ENCODE measurements at places on chromosomes 4 and X.

DNA sequence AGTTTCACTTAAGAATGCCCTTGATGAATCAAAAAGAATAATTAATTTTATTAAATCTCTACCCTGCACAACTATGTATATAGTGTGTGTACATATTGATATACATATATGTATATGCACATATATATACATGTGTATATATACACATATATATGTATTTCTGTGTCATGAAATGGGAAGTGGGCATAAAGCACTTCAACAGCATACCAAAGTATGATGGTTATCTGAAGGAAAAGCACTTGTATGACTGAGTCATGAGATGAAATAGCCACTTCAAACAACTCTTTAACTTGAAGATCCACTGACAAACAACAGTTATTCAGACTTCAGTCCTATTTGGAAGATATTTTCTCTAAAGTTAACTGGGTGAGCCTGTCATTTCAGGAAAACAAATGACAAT, 16.3 kb downstream of the RNF128 start:
- DNase-seq = no peak

DNA sequence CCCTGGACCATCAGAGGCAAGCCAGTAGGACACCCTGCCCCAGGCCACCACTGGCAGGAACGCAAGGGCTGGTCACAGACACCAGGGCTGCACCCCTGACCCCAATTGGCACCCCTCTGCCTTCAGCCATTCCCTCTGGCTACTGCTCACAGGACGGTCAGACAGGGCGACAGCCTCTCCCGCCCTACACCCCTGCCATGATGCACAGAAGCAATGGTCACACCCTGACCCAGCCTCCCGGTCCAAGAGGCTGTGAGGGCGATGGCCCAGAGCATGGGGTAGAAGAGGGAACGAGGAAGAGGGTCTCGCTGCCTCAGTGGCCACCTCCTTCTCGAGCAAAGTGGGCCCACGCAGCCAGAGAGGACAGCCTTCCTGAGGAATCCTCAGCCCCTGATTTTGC, 143.5 kb downstream of the SOWAHB start:
- no peak for DNase-seq

DNA sequence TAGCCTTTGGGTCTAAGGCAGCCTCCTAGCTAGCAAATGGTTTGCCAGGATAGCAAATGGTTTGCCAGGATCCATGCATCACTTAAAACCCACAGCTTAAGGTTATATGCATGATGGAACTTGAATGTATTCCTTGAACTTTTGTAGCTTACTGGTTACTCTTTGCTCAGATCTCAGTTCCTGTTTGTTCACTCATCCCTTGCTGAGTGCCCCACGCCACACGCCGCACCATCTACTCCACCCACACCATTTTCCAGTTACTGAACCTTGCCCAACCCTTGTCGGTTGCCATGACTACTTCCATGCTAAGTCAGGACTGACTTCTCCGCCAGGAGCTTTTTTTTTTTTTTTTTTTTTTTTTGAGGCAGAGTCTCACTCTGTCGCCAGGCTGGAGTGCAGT, 29.5 kb upstream of the XIAP start:
- peak; percentile 5 for DNase-seq

DNA sequence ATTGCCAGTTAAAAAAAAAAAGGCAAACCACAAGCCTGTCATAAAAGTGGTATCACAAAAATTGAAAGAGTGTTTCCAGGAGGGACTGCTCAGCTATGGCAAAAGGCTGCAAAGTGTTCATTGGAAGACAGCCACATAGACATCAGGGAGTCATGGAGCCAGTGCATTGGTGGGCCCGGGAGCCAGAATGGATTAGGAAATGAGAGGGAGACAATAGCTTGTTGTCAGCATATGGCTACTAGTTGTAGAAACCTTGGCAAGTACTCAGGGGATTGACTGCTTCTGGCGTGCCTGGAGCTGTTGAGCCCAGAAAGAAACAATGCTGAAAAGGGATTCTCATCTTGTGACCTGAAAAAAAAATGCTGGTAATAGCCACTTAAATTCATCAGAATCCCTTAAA, 5.0 kb downstream of the GAR1 start:
- DNase-seq = peak; percentile 11

- no peak for DNase-seq
Measured at GRCh38 chr4:98242538-98242937, 18.6 kb upstream of the RAP1GDS1 start.

DNA sequence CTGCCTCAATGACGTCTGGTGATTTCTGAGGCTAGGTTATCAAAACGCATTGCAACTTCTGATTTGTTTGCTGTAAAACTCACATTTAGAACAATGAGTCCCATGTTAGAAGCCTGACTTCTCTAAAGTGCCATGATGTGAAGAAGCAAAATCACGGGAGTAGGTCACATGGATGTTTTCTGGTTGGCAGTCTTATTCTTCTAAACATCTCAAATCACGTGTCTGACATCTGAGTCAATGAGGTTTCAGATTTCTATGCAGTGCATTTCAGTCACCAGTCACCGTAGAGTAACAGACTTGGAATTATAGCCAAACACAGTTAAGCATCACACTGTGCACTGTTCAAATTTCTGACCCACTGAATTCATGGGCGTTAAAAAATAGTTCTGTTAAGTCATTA, 482.1 kb downstream of the TMA16 start:
- no peak for DNase-seq

DNA sequence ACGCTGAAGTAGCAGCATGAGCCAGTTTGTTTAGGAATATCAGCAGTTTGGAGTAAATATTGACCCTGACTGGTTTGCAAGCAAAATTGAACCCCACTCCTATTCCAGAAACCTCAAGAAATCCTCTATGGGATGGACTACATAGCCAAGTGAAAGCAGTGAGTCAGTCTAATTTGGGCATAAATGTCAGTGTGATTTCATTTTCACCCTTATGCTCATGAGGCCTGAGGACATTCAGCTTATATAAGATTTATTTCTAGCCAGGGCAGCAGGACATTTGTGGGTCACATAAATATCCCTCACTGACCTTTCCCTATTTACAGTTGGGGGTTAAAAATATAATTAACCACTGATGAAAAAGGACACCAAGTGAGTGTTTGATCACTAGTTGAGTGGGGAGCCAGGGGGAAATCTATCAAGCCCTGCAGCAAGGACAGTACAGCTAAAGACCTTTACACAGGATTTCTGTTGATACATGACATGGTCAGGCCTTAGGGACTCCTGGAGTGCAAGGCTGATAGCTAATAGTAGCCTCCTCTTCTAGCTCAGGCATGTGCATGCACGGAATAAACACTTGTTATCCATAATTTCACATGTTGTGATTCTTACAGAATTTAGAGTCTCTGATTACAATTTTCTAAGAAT, 996.9 kb upstream of the GRIA3 start:
- no peak for DNase-seq

- no peak for DNase-seq
Measured at GRCh38 chrX:110698696-110699095, 96.9 kb downstream of the CHRDL1 start.

GRCh38 chrX:118474586-118474985, 21.0 kb upstream of the DOCK11 start:
- DNase-seq = no peak

- no peak for DNase-seq
Measured at GRCh38 chrX:790041-790506, 159.5 kb downstream of the SHOX start.

GRCh38 chr4:124937993-124938392, 225.5 kb upstream of the ANKRD50 start:
- DNase-seq = no peak

DNA sequence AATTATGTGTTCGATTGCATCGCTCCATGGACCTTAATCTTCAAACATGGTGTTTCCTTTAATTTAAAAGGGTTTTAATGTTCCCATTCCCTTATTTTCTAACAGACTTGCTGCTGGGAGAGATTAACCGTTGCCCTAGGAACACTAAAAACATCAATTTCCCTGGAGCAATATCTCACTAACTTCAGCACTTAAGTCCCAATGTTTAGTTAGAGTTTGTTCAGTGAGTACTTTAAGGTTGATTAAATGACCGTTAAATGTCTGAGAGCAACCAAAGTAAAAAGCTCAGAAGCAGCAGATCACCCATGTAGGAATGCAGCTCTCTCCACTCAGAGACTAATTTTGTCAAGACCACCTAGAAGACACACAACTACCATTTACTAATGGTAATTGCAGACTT, 111.2 kb upstream of the PDE5A start:
- no peak for DNase-seq

DNA sequence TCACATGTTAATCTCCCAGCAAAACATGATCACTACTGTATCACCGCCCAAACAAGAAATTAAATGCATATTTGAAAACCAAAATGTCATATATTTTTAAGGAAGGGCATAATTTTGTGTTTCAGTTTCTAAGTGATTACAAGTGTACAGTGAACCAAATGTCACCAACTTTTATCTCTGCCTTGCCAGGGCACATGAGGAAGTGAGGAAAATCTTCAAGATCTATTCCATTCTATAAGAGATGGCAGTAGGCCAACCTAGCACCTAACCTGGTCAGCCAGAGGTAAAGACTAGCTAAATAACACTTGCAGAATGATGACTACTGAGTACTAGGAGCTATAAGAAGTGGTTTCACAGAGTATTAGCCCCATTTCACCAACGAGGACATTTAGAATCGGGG, 107.2 kb downstream of the ATP11C start:
- no peak for DNase-seq

DNA sequence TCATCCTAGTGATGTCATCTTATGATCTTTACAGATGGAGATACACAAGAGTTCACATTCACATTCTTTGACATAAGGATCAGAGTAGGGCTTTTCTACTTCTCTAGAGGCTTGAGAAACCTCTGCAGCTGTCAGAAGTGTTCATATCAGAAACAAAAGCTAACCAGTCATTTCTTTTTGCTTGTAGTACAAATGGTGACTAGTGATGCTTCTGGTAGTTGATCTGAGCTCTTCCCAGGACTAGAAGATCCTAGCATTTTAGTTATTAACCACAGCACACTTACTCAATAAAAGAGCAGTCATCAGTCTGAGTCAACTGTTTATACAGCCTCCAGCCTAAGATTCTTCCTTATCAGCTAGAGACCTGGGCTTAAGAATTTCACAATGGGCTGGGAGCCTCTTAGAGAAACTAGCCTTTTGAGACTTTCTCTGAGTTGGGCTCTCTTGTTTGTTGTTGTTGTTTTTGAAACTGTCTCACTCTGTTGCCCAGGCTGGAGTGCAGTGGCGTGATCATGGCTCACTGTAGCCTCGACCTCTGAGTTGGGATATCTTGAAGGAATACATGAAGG, 84.1 kb downstream of the TMEM164 start:
- no peak for DNase-seq

DNA sequence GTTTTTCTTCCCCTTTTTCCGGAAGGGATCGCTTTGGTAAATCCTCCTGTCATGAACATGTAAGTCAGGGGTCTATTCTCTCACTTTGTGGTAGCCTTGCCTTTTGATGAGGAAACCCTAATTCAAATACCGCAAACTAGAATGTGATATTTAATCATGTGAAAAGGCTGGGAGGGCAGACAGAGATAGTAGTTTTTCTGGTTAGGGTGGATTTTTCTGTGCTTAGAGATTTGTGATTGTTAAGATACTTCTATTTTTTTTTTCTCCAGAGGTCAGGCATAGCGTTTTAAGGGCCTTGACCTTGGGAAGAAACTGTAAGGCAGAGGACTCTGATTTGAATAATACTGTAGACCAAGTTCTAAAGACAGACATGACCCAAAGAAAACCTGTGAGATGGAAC, 41.8 kb upstream of the PACRGL start:
- DNase-seq = no peak

DNA sequence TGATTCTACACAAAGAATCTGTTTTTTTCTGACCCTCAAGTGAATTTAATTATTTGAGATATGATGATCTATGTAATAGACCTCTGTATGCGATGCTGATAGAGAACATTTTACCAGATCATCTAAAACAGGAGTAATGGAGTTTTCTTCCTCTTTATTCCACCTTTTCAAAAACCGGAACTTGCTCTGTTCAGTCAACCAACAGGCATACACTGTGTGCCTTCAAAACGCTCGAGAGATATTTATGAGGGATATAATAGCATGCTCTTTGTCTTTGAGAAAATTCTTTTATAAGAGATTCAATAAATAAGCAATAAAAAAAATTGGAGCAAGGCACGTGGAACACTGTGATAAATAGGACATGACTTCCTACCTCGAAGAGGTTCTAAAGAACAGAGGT, 2.0 kb downstream of the NYX start:
- DNase-seq = no peak

GRCh38 chrX:133285341-133285740, 67.2 kb upstream of the TFDP3 start:
- DNase-seq = no peak

- no peak for DNase-seq
Measured at GRCh38 chrX:70916754-70917153, 8.2 kb upstream of the TEX11 start.

DNA sequence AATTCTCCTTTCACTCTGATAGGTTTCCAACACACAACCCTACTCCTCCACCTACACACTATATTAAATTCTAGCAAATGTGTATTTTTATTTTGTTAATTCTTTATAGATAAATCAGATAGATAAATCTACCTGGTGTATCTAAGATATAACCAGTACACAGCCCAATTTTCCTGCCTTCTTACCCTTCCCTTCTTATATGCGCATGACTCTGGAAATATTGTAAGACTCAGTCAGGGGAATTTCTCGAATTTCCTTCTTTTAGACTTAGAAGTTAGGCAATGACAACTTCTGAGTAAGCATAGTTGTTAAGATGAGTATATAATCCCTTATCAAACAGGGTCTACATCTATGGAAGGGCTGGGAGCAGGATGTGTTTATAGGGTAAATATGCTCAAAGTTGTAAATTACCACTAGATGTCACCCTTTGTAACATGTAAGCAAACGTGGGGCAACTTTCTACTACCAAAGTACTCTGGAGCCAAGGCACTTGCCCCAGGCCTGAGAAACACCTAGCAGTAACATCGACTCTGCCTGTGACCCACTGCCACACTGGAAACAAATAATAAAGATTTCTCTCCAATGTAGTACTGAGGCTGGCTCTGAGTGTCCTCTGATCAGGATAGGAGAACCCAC, 444.7 kb downstream of the IQCM start:
- DNase-seq = no peak

DNA sequence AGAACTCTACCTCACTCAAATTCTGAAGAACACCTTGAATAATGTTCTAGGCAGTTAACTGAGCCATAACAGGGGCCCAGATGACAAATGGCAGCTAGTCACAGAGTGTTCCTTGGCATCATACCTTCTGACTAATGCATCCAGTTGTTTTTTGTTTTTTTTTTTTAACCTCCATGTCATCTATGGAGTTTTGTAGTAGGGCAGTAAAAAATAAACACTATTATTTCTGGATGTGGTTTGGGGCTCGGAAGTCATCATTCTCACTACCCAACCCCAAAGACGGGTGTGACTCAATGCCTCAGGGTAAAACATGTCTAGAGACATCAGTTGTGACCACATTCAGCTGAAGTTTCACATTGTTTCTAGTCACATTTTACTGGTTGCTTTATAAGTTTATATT, 31.2 kb upstream of the MCF2 start:
- DNase-seq = no peak

GRCh38 chr4:147518086-147518485, 37.2 kb downstream of the EDNRA start:
- DNase-seq = no peak

Measured in nucleus accumbens (tissue), 56 donors.